ENCODE measurements at places on chromosomes 16 and 17. TPM values are rescaled to one million over a fixed set of nuclear protein-coding genes. Genes with fewer than 3 reads are reported as not detected.

The PRSS22 gene
- 4.6 TPM for total RNA-seq

The MAP3K3 gene
- 24.6 TPM for total RNA-seq

The CDYL2 gene
- total RNA-seq = 2.8 TPM

The CACNA1G gene
- 8.9 TPM for total RNA-seq

The MYL11 gene
- 921 TPM for total RNA-seq

The ABCC12 gene
- 0.10 TPM for total RNA-seq

The UNC13D gene
- 8.5 TPM for total RNA-seq

The ZNF469 gene
- 4.6 TPM for total RNA-seq

The OR4D1 gene
- total RNA-seq = not detected

The RSPRY1 gene
- total RNA-seq = 39.9 TPM

The MILR1 gene
- 5.2 TPM for total RNA-seq

The CNTNAP4 gene
- total RNA-seq = 5.4 TPM

The TBC1D3G gene
- not detected for total RNA-seq

The KCNJ12 gene
- total RNA-seq = 3.1 TPM

The TM4SF5 gene
- not detected for total RNA-seq

The KRTAP4-4 gene
- 2.2 TPM for total RNA-seq

The SEPTIN1 gene
- 0.69 TPM for total RNA-seq

The CD300E gene
- total RNA-seq = 1.2 TPM

The CDH5 gene
- total RNA-seq = 28.5 TPM

The KRTAP1-5 gene
- total RNA-seq = 14.1 TPM

The KRT27 gene
- total RNA-seq = 428 TPM

The SETD1A gene
- total RNA-seq = 4.1 TPM

The CCL23 gene
- total RNA-seq = 0.39 TPM

The ZC3H7A gene
- total RNA-seq = 56.5 TPM

The SKAP1 gene
- 0.89 TPM for total RNA-seq

The PITPNM3 gene
- total RNA-seq = 6.0 TPM

The KRTAP2-3 gene
- total RNA-seq = 0.30 TPM

The KLHL10 gene
- 0.20 TPM for total RNA-seq

The SHCBP1 gene
- total RNA-seq = 9.0 TPM

The HOXB8 gene
- total RNA-seq = 1.6 TPM

The KRTAP4-5 gene
- total RNA-seq = 1.3 TPM

The OR2C1 gene
- 0.30 TPM for total RNA-seq

The ARHGAP44 gene
- 5.7 TPM for total RNA-seq

The SGCA gene
- total RNA-seq = 14.6 TPM

The SDR42E2 gene
- total RNA-seq = not detected

Data from skin of body (tissue), 3 donors.